ENCODE measurements at places on chromosomes 3 and 15. TPM values are rescaled to one million over a fixed set of nuclear protein-coding genes. Genes with fewer than 3 reads are reported as not detected.
A peak's percentile ranks its signal among the peaks of the same experiment; 100 is the strongest.

- peak; percentile 62 for DNase-seq
Observed at GRCh38 chr3:157532529-157533297, 29.5 kb upstream of the VEPH1 start.

GRCh38 chr3:58556761-58557221 lies 19.8 kb upstream of the ACOX2 start:
- DNase-seq = peak; percentile 63

DNA sequence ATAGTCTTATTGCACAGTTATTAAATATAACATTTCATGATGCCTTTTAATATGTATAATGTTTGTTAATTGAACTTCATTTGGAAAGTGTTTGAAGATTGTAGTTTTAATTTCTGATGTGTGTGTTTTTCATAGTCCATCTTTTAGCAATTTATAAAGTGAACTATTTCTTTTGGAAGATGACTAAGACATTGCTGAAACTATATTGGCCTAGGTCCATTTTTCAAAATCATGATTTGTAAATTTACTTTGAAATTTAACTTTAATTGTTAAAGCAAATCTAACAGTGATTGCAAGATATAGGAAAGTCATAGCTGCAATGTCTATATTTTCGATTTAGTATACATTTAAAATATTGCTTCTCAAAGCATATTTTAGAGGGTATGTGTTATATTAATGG lies 30.8 kb downstream of the MCTP2 start:
- DNase-seq = no peak

- DNase-seq = peak; percentile 71
Observed at GRCh38 chr3:149813367-149814281, 609 bp downstream of the RNF13 start.

DNA sequence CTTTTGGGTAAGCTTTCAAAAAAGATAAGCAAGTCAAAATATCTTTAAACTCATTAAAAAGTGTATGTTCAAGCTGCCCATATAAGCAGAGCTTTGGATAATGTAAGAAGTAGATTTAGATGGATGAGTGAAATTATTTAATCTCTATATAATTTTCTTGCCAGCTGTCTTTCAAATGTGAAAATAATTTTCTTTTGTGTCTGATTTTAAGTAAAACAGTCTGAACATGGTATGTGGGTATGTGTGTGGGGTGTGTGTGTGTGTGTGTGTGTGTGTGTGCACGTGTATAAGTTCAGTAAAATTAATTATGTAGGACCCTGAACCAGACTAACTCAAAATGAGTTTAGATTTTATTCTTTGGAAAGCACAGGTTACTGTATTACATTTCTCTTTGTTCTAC lies 155.2 kb upstream of the CGNL1 start:
- no peak for DNase-seq

DNA sequence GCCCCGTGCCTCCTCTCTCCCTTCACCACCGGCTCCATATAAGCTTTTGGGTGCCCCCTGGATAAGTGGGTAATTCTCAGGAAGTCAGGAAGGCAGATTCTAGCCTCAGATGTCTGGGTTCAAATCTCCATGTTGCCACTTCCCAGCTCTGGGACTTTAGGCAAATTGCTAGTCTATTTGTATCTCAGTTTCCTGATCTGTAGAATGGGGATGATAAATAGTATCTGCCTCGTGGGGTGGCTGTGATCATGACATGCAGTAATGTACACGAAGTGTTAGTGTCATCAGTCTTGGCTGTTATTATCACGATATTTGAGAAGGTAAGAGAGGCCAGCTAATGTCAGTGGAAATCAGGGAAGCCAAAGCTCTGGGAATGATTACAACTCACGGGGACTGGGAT lies 43.3 kb downstream of the MUC4 start:
- DNase-seq = no peak

- DNase-seq = no peak
Observed at GRCh38 chr15:77070180-77070494, 772 bp downstream of the TSPAN3 start.

- no peak for DNase-seq
Observed at GRCh38 chr3:5080779-5081550, 41.1 kb upstream of the ARL8B start.

- no peak for DNase-seq
Observed at GRCh38 chr15:94099574-94099960, 131.8 kb upstream of the MCTP2 start.

DNA sequence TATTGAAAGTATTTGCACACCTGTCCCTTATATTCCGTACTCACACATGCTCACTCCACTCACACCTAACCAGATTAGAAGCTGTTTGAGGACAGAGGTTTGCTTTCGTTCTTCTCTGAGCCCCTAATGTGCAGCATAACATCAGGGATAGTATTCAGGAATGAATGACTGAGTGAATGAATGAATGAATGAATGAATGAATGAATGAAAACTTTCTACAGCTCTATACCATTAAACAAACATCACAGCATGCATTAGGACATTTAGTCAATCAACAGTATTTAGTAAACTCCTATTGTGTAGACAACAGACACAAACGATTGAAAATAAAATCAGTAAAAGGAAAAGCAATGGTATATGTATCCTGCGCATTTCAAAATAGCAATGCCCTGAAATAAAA lies 212.7 kb downstream of the SHQ1 start:
- DNase-seq = no peak

DNA sequence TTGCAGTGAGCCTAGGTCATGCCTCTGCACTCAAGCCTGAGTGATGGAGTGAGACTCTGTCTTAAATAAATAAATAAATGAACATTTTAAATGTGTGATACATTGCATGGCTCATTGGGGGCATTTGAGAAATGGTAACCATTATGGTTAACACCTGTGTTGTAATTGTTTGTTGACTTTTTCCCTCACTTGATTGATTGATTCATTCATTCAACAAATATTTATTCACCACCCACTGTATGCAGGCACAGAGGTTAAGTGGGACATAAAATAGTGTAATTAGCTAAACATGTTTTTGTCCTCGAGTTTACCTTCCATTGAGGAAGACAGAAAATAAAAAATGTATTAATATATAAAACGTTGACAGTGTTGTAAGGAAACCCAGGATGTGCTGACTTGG lies 127.1 kb upstream of the ANKRD28 start:
- no peak for DNase-seq

DNA sequence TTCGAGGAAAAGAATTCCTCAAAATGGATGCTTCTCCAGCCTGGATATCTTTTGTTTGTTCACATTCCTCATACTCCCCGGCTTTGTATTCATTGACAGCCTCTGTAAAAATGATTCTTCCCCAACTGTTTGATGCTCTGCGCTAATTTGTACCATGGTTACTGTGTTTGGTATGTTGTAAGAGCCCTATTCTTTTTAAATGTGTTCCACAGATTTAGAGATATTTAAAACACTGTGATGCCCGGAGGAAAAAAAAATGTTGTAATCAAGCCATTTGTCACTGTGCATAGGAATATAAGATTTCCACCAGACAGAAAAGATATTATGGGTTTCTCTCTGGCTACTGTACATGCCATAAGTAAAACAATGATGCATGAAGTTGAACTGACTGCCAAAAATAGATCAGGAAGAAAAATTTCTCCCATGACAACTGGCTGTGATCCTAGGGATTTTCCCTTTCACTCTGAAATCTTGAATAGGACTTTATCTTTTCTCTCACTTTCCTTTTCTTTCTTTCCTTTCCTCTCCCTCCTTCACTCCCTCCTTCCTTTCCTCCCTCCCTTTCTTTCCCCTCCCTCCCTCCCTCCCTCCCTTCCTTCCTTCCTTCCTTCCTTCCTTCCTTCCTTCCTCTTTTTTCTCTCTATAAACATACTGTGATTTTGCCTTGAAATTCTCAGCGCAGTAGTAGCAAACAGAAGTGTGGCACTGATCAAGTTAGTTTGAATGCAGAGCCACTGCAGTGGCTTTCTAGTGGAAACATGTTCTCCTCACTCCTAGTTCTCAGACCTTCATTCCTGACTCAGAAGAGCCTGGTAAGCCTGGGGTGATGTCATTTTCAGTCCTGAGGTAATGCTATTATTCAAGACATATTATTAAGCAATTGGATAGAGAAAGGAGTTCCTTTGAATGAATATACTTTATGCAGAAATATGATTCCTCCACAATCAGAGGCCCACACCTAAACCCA lies 254.9 kb upstream of the TBL1XR1 start:
- DNase-seq = no peak

DNA sequence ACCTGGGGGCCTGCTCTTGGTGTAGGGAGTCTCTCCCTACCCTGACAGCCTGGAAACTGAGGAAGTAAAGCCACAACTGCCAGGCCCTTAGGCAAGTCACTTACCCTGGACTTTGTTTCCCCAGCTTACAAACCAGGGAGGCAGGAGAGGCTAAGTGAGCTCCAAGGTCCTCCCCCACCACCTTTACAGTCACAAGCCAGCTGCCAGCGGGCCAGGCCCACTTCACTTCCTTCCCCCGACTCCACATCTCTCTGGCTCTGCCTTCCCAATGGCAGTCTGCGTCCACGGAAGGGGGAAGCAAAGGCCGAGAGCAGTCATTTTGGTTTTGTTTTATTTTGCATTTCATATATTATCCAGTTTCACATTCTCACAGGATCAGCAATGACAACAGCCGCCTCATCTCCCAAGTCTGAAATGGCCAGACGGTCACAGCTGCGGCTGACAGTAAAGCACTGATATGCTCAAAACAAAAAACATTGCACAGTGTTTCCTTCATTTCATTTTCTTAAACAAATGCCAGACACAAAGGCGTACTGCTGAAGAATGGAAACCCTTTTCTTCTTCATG lies 35.7 kb downstream of the RBPMS2 start:
- DNase-seq = no peak

- no peak for DNase-seq
Observed at GRCh38 chr3:105157067-105157765, 209.5 kb upstream of the ALCAM start.

DNA sequence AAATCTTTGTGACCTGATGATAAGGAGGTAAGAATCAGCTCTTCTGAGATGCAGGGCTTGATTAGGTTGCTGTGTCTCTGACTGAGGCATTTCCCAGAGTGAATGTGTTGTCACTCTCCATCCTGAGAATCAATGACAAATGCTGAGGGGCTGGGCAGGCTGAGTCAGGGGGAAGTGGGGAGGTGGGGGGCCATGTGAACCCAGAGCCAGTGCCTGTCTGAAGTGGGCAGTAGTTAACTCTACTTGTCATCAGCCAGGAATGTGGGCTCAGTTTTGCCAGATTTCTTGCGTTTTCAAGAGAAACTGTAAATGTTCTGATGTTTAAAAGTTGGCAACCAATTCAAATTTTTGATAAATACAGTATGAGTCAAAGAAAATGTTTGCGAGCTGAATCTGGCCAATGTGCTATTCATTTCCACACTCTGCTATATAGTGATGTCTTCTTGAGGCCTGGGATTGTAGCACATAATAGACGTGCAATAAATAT lies 3.1 kb upstream of the BNC1 start:
- peak; percentile 59 for DNase-seq

GRCh38 chr15:73165844-73166243 lies 113.6 kb downstream of the NEO1 start:
- DNase-seq = no peak

GRCh38 chr3:160796813-160797164 lies 40.8 kb downstream of the PPM1L start:
- DNase-seq = no peak

GRCh38 chr15:64070965-64071851 lies 22.4 kb downstream of the CIAO2A start:
- no peak for DNase-seq

GRCh38 chr15:47866446-47866845 lies 149.1 kb downstream of the SEMA6D start:
- DNase-seq = no peak

DNA sequence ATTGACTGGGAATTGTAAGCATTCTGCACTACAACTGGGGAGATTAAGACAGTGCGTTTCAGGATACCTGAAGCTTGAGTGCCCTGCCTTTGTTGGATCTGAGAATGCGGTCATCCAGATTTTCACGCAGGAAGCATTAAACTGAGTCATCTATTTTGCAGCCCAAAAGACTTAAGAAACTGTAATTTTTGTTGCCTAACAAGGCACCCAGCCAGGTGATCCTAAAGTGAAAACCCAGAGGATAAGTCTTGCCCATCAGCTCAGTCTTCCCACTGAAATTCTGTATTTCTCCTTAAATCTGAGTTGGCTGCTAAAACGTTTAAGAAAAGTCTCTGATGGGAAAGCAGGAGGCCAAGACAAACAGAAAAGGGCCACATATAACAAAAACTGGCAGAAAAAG lies 242.5 kb upstream of the TMCO5A start:
- DNase-seq = no peak

GRCh38 chr3:133921592-133921991 lies 25.9 kb upstream of the RAB6B start:
- DNase-seq = no peak

DNA sequence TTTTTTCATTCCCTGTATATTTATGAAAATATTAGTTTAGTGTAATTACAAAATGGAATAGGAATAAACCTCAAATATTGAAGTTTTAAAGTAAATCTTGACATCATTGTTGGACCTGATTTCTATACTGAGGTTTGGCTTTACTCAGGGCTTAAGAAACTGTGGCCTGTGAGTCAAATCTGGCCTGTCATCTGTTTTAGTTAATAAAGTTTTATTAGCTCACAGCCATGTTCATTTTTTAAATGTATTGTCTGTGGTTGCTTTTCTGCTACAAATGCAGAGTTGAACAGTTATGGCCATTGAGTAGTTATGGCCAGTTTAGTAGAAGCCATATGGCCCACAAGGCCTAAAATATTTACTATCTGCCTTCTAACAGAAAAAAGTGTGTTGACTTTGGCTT lies 80.7 kb downstream of the DIPK2A start:
- DNase-seq = no peak

GRCh38 chr15:70379134-70379533 lies 281.4 kb upstream of the TLE3 start:
- DNase-seq = peak; percentile 29

DNA sequence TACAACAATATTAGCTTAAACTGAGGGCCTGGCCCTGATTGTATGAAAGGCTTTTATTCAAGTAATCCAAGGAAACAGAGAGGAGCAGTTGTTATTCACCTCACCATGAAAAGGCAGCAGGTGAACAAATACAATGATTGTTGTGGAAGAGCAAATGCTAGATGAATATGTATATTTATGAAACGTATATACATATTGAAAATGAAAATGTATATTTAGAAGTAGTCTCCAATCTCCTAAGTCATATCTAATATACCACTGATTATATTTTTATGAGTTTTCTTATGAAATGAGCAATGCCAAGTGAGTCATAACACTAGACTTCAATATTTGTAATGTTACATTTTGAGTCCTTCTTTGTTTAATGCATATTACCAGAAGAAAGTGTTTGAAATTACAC lies 116.2 kb upstream of the KCNMB2 start:
- DNase-seq = no peak

GRCh38 chr3:156135921-156136638 lies 15.7 kb downstream of the KCNAB1 start:
- DNase-seq = no peak

SNX4 gene
- total RNA-seq = 33.9 TPM

RYR3 gene
- total RNA-seq = 2.6 TPM

PLA2G4E gene
- total RNA-seq = not detected

KY gene
- not detected for total RNA-seq

MKRN3 gene
- total RNA-seq = not detected

USF3 gene
- 16.3 TPM for total RNA-seq

ZNF619 gene
- total RNA-seq = 13.7 TPM

TF gene
- total RNA-seq = 3.0 TPM

C15orf62 gene
- total RNA-seq = 0.57 TPM

Measured in endodermal cell (in vitro differentiated cells).